ENCODE measurements at places on chromosomes 5 and 9. TPM values are rescaled to one million over a fixed set of nuclear protein-coding genes. Genes with fewer than 3 reads are reported as not detected.

Gene DOCK8
- total RNA-seq: 288 TPM

Gene SMU1
- 26.3 TPM for total RNA-seq

Gene FBP2
- not detected for total RNA-seq

Gene OR1L8
- total RNA-seq: not detected

Gene GRXCR2
- total RNA-seq: not detected

Gene VAV2
- 128 TPM for total RNA-seq

Gene CENPP
- 6.2 TPM for total RNA-seq

Gene INPP5E
- 33.1 TPM for total RNA-seq

Gene SPINK4
- not detected for total RNA-seq

Gene UBE2R2
- total RNA-seq: 48.8 TPM

Gene RAB3C
- 0.20 TPM for total RNA-seq

Gene CRB2
- 2.4 TPM for total RNA-seq

Gene IARS1
- total RNA-seq: 82.8 TPM

Gene SPAG8
- total RNA-seq: 5.4 TPM

Gene DDX4
- total RNA-seq: not detected

Gene FRMD3
- 0.49 TPM for total RNA-seq

Gene KIF27
- total RNA-seq: 10.0 TPM

DNA sequence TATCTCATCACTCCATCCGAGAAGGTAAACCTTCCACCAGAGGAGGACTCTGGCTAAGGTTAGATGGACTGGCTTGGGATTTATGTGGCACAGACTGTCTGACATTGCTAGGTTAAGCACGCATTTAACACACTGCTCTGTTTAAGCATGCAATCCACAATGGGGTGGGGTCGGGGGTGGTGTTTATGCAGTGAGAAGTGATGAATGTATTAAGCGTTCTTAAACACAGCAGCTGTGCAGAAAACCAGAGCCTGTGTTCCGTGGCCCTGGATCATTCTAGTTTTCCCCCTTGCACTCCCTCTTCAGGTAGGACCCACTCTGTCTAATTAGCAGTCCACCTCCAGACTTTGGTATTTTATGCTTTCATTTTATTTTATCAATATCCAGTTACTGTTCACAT is 46.4 kb downstream of the STXBP1 start:
- H3K27me3 ChIP-seq: no peaks in the 10 kb centered on the region
- H3K36me3 ChIP-seq: no peaks in the 10 kb centered on the region
- no peaks in the 10 kb centered on the region for H3K4me1 ChIP-seq
- H3K4me3 ChIP-seq: no peak overlapping the region
- no peak overlapping the region for H3K27ac ChIP-seq
- DNase-seq: no peak

DNA sequence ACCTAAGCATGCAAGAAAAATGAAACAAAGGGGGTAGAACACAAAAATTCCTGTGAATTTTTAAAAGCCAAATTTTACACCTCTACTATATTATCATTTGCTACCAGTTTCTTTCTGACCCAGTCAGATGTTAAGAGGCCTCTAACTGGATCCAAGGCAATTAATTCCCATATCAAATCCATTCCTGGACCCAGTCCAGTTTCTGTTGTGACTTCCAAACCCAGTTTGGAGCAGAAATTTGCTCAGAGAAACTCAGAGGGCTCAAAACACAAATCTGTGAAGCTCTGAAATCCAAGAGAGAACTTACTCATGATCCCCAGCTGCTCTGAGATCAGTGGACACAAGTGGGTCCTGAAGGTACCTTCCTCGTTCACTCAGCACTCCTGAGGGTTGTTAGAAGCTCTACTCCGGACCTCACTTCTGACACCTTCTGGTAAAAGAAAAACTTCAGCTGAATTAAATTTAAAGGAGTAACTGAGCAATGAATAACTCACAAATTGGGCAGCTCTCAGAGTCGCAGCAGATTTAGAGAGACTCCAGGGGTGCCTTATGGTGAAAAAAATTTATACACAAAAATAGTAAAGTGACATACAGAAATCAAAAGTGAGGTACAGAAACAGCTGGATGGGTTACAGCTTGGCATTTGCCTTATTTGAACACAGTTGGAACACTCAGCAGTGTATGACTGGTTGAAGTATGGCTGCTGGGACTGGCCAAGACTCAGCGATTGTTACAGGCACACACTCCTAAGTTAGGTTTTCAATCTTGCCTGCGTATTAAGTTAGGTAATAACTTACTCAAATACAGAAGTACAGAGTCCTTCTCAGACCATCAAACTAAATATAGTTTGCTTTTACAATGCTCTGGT is 32.4 kb downstream of the INSL4 start:
- no peak overlapping the region for H3K27ac ChIP-seq
- H3K4me1 ChIP-seq: no peaks in the 10 kb centered on the region
- H3K27me3 ChIP-seq: no peaks in the 10 kb centered on the region
- H3K36me3 ChIP-seq: no peaks in the 10 kb centered on the region
- peak; percentile 15 for DNase-seq
- no peak overlapping the region for H3K4me3 ChIP-seq

GRCh38 chr9:134653259-134654009 is 11.8 kb downstream of the COL5A1 start:
- no peaks in the 10 kb centered on the region for H3K4me1 ChIP-seq
- H3K27ac ChIP-seq: no peak overlapping the region
- H3K4me3 ChIP-seq: no peak overlapping the region
- H3K27me3 ChIP-seq: peaks cover 2% of the 10 kb centered on the region

GRCh38 chr9:27204578-27204977 is 92.4 kb downstream of the EQTN start:
- no peaks in the 10 kb centered on the region for H3K27me3 ChIP-seq
- H3K4me3 ChIP-seq: no peak overlapping the region
- no peak for DNase-seq
- H3K36me3 ChIP-seq: no peaks in the 10 kb centered on the region
- no peak overlapping the region for H3K27ac ChIP-seq
- no peaks in the 10 kb centered on the region for H3K4me1 ChIP-seq

DNA sequence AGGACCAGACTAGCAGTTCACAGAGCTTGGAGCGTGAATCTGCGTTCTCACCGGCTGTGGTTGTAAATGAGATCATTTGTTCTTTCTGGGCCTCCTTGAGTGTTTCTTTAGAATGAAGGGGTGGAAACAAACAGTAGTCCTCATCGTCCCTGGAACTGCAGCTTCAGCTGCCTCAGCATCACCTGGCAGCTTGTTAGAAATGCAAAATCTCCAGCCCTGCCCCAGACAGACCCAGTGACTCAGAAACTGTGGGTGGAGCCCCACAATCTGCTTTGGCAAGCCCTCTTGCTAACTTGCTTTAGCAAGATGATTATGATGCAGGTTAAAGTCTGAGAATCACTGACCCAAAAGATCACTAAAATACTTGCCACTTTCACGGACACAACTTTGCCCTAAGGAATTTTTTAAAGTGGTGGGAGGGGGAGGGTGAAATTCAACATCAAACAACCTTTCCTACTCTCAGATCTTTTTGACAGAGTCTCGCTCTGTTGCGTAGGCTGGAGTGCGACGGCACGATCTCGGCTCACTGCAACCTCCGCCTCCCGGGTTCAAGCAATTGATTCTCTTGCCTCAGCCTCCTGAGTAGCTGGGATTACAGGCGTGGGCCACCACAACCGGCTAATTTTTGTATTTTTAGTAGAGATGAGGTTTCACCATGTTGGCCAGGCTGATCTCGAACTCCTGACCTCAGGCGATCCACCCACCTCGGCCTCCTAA is 86.0 kb downstream of the BRINP1 start:
- no peaks in the 10 kb centered on the region for H3K4me1 ChIP-seq
- H3K36me3 ChIP-seq: no peaks in the 10 kb centered on the region
- no peak overlapping the region for H3K27ac ChIP-seq

GRCh38 chr5:112016980-112017379 is 260.0 kb upstream of the NREP start:
- no peaks in the 10 kb centered on the region for H3K27me3 ChIP-seq
- no peak for DNase-seq
- no peaks in the 10 kb centered on the region for H3K4me1 ChIP-seq
- H3K4me3 ChIP-seq: no peak overlapping the region

GRCh38 chr5:73304381-73304780 is 131.4 kb downstream of the TMEM174 start:
- no peaks in the 10 kb centered on the region for H3K36me3 ChIP-seq
- no peak for DNase-seq
- no peak overlapping the region for H3K27ac ChIP-seq
- H3K4me3 ChIP-seq: no peak overlapping the region
- no peaks in the 10 kb centered on the region for H3K4me1 ChIP-seq

DNA sequence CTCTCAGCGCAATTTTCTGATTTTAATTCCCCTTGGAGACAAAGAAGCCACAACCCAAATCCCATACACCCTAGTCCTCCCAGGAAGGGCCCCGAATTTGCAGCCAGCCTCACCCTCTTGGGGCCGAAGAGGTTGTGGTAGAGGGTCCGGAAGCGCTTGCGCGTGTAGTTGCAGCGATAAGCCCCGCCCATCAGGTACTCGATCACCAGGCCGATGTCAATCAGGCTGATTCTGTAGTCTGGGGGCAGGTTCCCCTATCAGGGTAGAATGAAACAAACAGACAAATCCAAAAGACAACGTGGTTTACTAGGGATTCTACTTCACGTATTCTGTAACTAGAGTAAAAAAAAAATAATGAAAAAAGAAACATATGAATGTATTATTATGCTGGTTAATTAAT is 210.6 kb upstream of the KLF9 start:
- DNase-seq: no peak
- no peaks in the 10 kb centered on the region for H3K36me3 ChIP-seq
- peaks cover 4% of the 10 kb centered on the region for H3K27me3 ChIP-seq
- no peaks in the 10 kb centered on the region for H3K4me1 ChIP-seq

DNA sequence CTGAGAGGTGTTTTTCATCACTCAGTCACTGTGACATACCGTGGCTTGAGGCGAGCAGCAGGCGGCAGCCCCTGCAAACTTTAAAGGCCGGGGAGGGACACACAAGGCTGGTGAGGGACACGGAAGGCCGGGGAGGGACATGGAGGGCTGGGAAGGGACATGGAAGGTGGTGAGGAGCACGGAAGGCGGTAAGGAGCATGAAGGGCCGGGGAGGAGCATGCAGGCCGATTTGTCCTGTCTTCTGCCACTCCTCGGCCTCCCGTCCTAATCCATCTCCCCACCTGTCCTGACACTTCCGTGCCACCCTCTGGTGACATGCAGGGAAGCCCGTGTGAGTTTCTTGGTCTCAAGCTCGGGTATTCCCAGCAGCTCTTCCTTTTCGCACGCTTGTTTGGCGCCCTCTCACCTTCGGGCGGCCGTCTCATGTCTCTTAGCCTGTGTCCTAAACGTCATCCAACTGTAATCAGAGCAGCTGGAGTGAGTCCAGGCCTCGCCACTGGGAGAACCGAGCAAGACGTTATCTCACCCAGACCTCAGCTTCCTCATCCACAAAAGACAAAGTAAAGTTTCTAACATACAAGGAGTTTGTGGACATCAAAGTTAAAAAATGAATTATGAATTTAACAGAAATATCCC is 126.5 kb downstream of the MRPL36 start:
- DNase-seq: no peak
- H3K27ac ChIP-seq: no peak overlapping the region
- no peak overlapping the region for H3K4me3 ChIP-seq
- H3K27me3 ChIP-seq: peaks cover 32% of the 10 kb centered on the region

DNA sequence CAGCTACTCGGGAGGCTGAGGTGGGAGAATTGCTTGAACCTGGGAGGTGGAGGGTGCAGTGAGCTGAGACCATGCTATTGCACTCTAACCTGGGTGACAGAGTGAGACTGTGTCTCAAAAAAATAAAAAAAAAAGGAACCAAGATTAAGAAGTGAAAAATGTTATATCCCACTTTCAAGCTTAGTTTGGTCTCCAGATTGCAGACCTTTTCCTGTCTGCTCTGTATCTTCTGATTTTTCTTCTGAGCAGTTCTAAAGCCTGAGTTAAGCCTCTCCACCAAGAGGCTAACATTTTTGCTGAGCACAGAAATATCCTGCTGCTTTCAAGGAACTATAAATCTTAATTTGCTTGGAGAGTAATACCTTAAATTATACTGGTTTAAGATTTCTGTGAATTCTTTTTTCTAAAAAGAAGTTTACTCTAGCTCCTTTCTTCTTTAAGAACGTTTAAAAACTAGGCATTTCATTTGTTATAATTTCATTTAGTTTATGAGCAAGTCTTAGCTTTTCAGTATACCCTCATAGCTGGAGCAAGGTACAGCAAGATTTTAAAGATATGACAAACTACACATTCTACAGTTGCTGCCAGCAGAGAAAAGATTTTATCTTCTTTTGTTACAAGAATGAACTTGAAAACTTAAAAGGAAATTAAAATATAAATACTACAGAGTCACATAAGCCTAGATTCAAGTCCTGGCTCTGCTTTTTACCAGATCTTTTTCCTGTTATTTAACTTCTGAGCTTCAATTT is 55.0 kb downstream of the GARNL3 start:
- DNase-seq: no peak

DNA sequence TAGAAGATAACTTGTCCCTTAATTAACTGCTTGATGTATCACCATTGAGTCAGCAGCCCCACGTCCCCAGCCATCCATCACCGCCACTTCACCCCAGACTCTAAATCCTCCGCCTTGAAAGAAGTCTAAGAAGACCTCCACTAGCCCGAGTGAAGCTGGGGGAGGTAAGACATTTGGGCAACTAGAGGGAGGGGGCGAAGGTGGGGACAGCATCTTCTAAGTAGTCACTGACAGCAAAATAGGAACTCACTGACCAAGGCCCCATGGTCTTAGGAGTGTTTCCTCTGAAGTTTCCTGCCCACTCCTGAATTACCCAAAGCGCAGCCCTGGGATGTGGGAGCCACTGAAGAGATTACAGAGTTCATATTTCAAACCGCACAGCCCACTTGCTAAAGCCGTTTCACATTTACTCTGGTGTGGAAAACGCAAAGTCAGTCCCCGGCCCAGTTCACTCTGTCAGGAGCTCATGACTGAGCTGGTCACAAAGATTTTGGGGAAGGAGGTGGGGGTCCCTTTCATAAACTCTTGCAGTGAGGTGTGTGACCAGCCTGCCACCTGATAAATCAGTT is 107.4 kb downstream of the LHFPL2 start:
- no peak overlapping the region for H3K27ac ChIP-seq
- H3K4me1 ChIP-seq: peaks cover 3% of the 10 kb centered on the region
- H3K27me3 ChIP-seq: no peaks in the 10 kb centered on the region
- no peaks in the 10 kb centered on the region for H3K36me3 ChIP-seq
- no peak for DNase-seq

GRCh38 chr9:108443019-108443633 is 412.7 kb downstream of the ACTL7B start:
- no peak overlapping the region for H3K27ac ChIP-seq
- no peaks in the 10 kb centered on the region for H3K27me3 ChIP-seq
- H3K4me3 ChIP-seq: no peak overlapping the region
- no peak for DNase-seq
- no peaks in the 10 kb centered on the region for H3K36me3 ChIP-seq
